CD8-positive, alpha-beta memory T cell (primary cell): ENCODE measurements at places on chromosomes 6 and 20. TPM values are rescaled to one million over a fixed set of nuclear protein-coding genes. Genes with fewer than 3 reads are reported as not detected.

DNA sequence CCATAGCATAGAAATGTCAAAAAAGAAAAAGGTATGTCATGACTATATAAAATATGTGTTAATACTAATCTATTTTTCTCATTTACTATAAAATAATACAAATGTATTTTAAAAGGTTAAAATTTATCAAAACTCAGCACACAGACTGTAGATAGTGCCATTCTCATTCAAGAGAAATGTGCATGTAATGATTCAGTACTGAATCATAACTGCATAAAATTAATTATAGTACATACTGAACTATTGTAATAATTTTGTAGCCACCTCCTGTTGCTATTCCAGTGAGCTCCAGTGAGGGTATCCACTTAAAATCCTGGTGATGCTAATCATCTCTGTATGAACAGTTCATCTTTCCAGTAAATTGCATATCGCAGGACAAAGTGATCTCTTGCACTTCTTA lies 82.8 kb downstream of the HMGCLL1 start:
- DNase-seq = no peak

DNA sequence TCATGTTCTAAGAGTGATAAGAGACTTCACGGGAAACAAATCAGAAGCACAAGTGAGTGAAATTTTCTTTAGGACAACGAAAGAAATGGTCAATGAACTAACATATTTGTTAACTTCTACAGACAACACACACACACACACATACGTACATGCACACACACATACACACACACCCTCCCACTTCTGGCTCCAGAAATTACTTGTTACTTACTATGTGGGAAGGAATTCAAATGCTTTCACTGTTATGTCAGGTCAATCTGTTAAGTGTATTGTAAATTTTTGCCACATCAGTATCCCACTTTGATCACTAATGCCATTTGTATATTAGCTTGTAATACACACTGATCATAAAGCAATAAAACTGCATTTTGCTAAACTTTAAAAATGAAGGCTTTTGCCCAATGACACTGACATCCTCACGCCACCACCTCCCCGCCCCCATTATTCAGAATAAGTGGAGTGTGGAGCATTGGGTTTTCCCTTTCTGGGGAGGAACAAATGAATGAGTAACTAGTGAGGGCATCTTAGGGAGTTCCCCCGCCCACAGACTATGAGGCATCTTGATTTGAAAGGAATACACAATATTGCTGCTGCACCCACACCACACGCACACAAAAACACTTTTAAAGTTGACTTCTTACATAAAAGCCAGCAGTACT lies 76.2 kb downstream of the ATXN1 start:
- no peak for DNase-seq

DNA sequence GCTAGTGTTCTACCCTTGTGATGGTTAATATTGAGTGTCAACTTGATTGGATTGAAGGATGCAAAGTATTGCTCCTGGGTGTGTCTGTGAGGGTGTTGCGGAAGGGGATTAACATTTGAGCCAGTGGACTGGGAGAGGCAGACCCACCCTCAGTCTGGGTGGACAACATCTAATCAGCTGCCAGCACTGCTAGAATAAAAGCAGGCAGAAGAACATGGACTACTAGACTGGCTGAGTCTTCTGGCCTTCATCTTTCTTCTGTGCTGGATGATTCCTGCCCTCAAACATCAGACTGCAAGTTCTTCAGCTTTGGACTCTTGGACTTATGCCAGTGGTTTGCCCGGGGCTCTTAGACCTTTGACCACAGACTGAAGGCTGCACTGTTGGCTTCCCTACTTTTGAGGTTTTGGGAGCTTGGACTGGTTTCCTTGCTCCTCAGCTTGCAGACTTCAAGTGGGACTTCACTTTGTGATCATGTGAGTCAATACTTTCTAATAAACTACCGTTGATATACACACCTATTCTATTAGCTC lies 50.1 kb downstream of the SDHAF4 start:
- no peak for DNase-seq

- DNase-seq = no peak
Observed at GRCh38 chr6:32177183-32177787, 920 bp upstream of the RNF5 start.

DNA sequence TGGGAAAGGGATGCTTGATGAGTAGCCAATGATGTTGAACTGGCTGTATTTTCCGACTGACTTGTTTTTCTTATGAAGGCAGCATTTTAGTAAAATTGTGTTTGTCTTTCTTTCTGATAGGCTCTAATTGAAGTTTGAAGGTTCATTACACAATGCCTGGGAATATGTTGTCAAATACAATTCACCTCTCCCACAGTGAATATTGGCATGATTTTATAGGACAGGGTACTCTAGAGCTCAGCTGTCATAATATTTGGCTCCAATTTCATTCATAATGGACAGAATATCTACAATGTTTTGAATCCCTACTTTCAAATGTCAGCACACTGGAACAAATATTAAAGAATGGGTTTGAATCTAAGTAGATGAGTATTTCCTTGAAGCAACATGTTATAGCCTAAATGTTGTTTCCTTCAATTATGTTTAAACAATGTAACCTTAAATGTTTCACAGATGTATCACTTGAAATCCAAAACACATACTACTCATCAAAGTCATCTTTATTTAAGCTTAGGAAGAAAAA lies 81.4 kb downstream of the LAMA2 start:
- DNase-seq = no peak

DNA sequence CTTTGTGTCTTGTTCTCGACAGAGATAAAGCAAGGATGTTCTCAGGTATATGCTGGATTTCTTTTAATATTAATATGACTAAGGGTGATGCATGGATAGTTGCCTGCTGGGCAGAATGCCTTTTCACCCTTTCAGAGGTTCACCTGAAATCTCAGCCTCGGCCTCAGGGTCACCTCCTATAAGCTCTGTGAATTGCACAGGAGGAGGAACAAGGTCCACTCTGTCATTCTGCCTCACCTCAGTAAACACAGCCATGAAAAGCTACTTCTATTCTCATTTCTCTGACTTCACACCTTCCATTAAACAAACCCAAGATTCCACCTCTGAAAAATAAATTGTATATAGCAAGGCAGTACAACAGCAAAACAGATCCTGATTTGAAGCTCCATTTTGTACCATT lies 38.1 kb upstream of the AIG1 start:
- DNase-seq = no peak

- DNase-seq = no peak
Observed at GRCh38 chr6:11478586-11478985, 59.0 kb upstream of the TMEM170B start.

DNA sequence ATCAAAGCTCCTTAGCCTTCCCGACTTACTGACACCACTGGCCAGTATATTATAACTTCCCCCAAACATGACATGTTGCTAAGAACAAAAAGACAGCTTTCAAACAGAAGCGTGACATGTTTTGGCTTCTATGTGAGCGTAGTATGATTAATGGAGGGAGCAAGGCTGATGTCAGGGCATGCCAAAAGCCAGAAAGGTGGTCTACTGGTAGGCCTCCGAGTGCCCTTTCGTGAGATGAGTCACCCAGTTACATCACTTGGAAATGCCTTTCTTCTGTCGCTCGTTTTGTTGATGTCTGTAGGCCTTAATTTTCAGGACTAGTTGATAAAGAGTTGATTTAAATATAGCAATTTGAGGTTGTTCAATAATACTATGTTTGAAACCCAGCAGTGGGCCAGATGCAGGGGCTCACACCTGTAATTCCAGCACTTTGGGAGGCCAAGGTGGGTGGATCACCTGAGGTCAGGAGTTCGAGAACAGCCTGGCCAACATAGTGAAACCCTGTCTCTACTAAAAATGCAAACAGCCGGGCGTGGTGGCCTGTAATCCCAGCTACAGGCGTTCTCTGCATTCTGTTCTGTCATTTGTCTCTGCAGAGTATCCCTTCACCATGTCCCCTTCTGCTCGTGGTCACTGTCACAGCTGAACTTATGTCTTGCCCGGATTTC lies 53.3 kb downstream of the CNKSR3 start:
- DNase-seq = no peak

DNA sequence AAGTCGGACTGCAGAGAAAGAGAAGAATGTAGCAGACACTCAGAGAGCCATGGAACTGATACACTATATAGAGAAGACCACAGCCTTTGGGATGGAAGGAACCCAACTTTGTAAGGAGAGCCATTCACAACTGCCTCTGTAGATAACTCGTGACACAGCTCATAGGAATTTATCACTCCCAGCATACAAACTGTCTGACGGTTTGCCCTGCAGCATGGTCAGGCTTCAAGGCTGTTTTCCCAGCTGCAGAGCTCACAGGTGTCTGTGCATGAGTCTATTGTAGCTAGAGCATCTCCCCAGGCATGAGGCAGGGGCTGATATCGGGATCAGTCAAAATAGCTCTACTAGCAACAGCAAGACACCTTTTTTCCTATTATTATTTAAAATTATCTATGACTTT lies 130.5 kb upstream of the DTNBP1 start:
- DNase-seq = no peak

DNA sequence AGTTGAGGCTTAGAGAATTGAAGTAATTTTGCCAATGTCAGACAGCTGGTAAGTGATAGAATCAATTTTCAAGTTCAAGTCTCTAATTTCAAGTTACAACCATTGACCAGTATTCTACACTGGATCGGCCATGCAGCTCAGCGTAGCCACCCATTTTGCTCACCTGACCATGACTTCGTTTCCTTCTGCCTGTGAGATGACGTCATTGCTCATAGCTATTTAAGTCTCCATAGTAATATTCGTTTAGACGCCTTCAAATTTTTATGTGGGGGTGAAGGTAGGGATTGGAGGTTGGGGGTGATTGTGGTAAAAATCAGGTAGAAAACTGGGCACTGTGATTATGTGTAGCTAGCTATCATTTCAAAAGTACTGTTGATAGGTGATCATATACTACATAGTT lies 5.6 kb upstream of the HTR1B start:
- no peak for DNase-seq

DNA sequence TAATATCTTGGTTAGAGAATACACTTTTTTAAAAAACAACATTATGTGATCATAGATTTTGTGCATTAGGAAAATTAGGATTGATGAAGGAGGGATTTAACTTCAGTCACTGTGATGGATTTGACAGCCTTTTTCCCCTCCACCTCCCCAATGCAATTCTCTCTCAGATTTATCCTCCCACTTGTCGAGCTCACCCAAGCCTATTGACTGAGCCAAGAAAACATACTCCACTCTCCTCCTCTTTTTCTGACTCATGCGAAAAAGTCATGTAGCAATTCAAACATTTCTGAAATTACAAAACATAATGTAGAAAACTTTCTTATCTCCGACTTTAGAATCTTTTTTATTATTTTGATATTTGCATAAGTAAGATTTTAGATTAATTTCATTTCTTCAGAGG lies 24.1 kb downstream of the KLHL32 start:
- DNase-seq = no peak

GRCh38 chr6:17442196-17442595 lies 48.8 kb downstream of the CAP2 start:
- no peak for DNase-seq

DNA sequence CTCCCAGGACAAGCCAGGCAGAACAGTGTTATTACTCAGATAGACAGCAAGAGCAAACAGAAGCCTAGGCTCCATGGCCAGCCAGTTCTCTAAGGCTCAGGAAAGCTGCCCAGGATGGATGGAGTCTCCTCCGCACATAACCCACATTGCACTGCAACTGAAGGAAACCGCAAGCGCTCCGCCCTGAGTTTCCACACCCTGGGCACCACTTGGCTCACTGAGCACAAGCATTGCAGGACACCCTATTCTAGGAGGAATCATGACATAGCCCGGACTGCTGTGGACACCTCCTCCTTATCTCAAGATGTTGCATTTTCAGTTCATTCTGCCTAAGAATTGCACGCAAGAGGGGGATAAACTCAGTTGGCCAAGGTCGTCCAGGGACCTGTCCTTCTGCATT lies 42.9 kb downstream of the LINC00237 start:
- no peak for DNase-seq

GRCh38 chr20:25659999-25660398 lies 36.2 kb upstream of the NANP start:
- no peak for DNase-seq

DNA sequence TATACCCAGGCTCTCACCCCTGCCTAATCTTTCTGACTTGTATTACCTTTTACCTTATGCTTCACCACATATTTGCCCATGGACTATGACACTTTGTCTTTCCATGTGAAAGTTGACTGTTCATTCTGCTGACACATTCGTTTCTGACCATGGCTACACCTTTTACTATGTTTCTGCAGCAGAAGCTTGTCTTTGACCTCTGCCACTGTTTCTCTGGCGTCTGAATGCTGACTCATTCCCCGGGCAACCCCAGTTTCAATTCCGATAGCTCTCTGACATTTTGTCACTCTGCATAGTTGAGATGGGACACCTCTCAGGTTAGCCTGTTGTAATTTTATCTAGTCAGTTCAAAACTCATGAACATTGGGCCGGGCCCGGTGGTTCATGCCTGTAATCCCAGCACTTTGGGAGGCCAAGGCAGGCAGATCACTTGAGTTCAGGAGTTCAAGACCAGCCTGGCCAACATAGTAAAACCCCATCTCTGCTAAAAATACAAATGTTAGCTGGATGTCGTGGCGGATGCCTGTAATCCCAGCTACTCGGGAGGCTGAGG lies 50.7 kb downstream of the SLC26A8 start:
- no peak for DNase-seq

DNA sequence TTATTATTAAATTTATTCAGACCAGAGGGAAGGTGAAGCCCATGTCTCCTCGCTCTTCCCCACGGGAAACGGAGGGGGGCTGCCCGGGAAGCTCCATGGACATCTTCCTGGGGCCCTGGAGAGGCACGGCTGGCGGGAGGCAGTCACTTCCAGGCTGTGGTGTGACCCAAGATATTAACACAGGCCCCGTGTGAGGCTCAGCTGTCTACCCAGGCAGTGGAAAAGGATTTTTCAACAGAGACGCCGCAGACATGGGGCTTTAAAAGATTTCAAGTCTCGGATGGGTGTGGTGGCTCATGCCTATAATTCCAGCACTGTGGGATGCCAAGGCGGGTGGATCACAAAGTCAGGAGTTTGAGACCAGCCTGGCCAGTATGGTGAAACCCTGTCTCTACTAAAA lies 117.9 kb downstream of the ERMARD start:
- DNase-seq = no peak

DNA sequence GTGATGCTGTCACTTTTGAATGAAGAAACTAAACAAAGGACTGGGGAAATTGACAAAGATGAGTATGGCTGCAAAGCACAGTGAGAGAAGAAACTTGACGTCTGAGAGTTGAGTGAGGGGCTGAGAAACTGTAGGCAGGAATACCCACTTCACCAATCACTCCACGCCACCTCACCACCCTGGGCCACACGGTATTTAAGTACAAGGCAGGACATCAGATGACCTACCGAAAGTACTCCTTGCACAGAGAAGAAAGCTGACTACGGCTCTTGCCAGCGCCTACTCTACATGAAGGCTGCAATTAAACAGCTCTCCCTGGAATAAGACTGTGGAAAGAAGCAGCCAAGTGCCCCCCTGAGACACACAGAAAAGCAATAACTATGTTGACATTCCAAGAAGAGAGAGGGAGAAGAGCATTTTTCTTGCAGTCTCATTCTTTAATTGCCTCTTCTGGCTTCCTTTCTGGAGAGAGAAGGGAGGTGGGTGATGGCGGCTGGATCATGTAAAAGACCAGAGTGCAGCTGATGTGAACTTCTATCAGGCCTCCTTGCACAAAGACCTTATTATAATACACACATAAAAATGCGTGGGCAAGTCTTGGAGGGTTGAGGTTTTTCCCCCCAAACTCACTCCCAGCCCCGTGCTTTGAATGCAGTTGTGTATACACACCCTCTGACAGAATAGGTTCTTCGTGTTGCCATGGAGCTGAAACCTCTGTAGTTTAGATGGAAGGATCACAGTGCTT lies 44.6 kb downstream of the HIVEP2 start:
- peak; percentile 30 for DNase-seq

The DNMT3B gene
- polyA plus RNA-seq = 0.22 TPM

The TBXT gene
- polyA plus RNA-seq = not detected

The SLC22A23 gene
- polyA plus RNA-seq = 0.47 TPM

The VWA7 gene
- 2.5 TPM for polyA plus RNA-seq

The PCSK2 gene
- not detected for polyA plus RNA-seq
